ENCODE measurements at places on chromosomes 4 and X.

DNA sequence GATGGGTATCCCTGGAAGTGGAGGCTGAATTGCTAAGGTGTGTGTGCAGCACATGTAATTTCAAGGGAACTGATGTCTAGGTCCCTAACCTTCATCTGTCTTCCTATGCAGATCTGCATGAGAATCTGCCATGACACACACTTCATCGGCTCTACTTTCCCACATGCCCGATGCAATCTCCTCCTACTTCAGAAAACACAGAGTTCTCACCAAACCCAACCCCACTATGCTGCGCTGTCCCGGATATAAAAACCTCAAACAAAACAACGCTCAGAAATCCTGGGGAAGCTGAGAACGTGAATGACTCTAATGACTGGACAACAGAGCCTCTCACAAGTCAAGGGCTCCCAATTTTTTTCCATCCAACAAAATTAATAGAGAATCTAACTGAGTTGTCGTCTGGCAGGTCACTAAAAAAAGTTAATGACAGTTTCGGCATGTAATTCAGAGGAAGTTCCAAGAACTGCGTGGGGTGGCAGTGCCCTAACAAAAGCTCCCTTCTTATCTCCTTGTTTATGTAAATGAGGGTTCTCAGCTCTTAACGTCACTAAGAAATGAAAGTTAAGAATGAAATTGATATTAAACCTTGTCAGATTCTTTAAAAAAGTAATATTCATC lies 39.0 kb downstream of the STX18 start:
- H3K27me3 ChIP-seq, result no peaks in the 10 kb centered on the region
- peak overlapping the region; percentile 27 for H3K4me3 ChIP-seq
- DNase-seq, result no peak
- peaks cover 14% of the 10 kb centered on the region for H3K4me1 ChIP-seq
- H3K27ac ChIP-seq, result no peak overlapping the region

GRCh38 chr4:109407027-109407737 lies 26.4 kb upstream of the SEC24B start:
- no peak for DNase-seq
- no peaks in the 10 kb centered on the region for H3K36me3 ChIP-seq
- no peak overlapping the region for H3K4me3 ChIP-seq
- no peak overlapping the region for H3K27ac ChIP-seq

GRCh38 chr4:26150948-26151347 lies 169.9 kb upstream of the RBPJ start:
- H3K36me3 ChIP-seq, result no peaks in the 10 kb centered on the region
- no peak overlapping the region for H3K27ac ChIP-seq
- no peak for DNase-seq
- H3K27me3 ChIP-seq, result peaks cover 17% of the 10 kb centered on the region
- H3K4me1 ChIP-seq, result no peaks in the 10 kb centered on the region

DNA sequence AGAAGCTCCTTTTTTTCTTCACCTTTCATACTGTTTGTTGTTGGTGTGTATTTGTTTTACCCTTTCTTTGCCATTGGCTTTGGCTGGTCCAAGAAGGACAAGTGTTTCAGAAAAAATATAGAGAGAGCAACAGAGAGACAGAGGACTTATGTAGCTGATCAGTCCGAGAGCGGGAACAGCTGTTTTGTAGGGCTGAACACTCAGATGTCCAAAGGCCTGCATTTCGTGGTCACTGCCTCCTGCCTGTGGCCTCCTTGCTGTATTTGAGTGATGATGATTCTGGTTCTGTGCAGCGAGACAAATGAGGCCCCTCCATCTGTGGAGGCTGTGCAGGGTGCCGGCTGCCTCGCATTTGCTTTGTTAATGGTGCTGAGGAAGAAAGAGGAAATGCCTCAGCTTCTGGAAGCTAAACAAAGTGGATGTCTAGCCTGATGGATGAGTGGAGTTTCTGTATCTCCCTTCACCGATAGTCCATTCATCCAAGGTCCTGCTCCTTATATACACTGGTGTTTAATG lies 19.8 kb upstream of the STOX2 start:
- no peaks in the 10 kb centered on the region for H3K27me3 ChIP-seq
- no peak overlapping the region for H3K4me3 ChIP-seq
- DNase-seq, result no peak
- no peak overlapping the region for H3K27ac ChIP-seq
- peaks cover 5% of the 10 kb centered on the region for H3K4me1 ChIP-seq
- no peaks in the 10 kb centered on the region for H3K36me3 ChIP-seq

DNA sequence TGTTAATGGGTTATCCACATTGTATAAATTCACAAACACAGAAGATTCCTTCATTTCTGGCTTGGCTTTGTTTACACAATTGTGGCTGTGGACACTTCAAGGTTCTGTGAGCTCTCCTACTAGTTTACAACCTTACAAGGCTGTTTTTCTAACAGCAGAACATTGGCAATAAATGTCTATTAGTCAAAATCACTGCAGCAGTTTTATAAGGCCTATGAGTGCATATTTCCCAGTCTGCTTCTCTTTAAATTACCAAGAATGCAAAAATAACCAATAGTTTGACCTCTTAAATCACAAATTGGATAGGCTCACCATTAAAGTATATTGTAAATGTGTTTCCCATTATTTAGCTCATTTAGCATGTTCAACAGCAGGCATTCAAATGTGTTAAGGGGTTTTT lies 239.2 kb downstream of the DKK2 start:
- H3K4me1 ChIP-seq, result no peaks in the 10 kb centered on the region
- H3K27ac ChIP-seq, result no peak overlapping the region
- H3K4me3 ChIP-seq, result no peak overlapping the region
- no peaks in the 10 kb centered on the region for H3K27me3 ChIP-seq
- DNase-seq, result no peak
- no peaks in the 10 kb centered on the region for H3K36me3 ChIP-seq

GRCh38 chrX:72054779-72055489 lies 76.8 kb downstream of the RTL5 start:
- H3K4me1 ChIP-seq, result no peaks in the 10 kb centered on the region
- H3K27me3 ChIP-seq, result no peaks in the 10 kb centered on the region
- no peaks in the 10 kb centered on the region for H3K36me3 ChIP-seq
- no peak overlapping the region for H3K4me3 ChIP-seq
- H3K27ac ChIP-seq, result no peak overlapping the region

GRCh38 chr4:82728301-82728700 lies 70.3 kb downstream of the SCD5 start:
- H3K27ac ChIP-seq, result peak overlapping the region; percentile 12
- peaks cover 6% of the 10 kb centered on the region for H3K4me1 ChIP-seq
- H3K36me3 ChIP-seq, result peaks cover 10% of the 10 kb centered on the region
- DNase-seq, result no peak
- H3K4me3 ChIP-seq, result no peak overlapping the region

GRCh38 chr4:150229520-150229919 lies 151.3 kb downstream of the DCLK2 start:
- DNase-seq, result no peak
- H3K36me3 ChIP-seq, result peaks cover 35% of the 10 kb centered on the region
- no peak overlapping the region for H3K4me3 ChIP-seq
- peaks cover 6% of the 10 kb centered on the region for H3K4me1 ChIP-seq

DNA sequence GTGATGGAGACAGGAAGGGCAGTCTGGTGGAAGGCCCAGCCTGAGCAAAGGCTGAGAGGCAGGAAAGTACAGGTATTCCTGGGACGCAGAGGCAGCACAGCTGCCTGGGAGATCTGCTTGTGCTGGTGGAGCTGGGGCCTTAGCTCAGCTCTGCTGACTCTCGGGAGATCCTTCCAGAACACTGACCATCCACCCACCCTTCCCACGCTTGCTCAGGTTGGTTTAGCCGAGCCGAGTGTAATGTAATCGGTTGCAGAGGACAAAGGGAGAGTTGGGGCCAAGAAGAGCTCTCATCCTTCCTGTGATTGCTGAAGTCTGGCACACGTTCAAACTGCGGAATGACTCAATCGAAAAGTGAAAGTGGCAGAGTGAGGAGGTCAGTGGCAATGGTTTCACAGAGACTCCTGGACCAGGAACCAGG lies 43.1 kb upstream of the GPR78 start:
- H3K4me1 ChIP-seq, result peaks cover 21% of the 10 kb centered on the region
- no peaks in the 10 kb centered on the region for H3K27me3 ChIP-seq
- H3K27ac ChIP-seq, result peak overlapping the region; percentile 70
- no peak for DNase-seq

DNA sequence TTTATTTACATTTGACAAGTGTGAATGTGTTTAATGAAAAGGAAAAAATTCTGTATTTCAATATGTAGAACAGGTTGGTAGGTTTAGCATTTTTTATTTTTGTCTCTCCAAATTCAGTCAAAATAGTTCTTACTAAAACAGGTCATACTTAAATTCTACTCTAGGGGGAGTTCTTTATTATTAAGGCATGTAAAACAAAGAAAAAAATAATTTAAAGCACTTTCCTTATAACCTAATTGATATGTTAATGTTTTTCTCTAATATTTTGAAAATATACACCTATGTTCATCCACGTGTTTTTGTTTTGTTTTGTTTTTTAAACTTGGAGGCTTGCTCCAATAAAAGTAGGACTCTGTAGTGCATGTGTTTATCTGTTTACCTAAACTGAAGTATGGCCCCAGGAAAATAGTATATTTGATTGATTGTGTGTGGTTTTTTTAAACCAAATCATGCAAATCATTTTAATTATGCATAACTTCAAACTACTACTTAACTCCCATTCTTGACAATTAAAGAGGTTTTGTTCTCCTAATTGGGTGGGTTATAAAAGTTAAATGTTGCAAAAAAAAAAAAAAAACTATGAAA lies 562.7 kb downstream of the RPA4 start:
- no peak overlapping the region for H3K4me3 ChIP-seq
- H3K27me3 ChIP-seq, result no peaks in the 10 kb centered on the region
- DNase-seq, result no peak

DNA sequence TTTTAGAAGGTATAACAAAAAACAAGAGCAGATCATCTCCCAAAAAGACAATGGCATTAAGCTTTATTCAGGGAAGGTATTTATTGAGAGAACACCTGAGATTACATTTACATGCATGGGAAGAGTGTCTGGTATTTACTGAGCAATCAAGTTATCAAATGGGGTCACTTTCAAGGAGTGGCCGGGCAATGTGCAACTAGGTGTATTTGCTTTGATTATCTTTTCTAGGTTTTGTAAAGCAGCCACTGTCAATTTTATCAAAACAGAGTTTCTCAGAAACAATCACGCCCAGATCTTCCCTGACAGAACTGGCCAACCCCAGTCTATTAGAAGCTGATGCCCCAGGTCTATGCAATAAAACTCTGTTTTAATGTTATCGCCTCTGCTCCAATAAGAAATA lies 169.5 kb downstream of the GLRA2 start:
- H3K36me3 ChIP-seq, result no peaks in the 10 kb centered on the region
- no peaks in the 10 kb centered on the region for H3K27me3 ChIP-seq

DNA sequence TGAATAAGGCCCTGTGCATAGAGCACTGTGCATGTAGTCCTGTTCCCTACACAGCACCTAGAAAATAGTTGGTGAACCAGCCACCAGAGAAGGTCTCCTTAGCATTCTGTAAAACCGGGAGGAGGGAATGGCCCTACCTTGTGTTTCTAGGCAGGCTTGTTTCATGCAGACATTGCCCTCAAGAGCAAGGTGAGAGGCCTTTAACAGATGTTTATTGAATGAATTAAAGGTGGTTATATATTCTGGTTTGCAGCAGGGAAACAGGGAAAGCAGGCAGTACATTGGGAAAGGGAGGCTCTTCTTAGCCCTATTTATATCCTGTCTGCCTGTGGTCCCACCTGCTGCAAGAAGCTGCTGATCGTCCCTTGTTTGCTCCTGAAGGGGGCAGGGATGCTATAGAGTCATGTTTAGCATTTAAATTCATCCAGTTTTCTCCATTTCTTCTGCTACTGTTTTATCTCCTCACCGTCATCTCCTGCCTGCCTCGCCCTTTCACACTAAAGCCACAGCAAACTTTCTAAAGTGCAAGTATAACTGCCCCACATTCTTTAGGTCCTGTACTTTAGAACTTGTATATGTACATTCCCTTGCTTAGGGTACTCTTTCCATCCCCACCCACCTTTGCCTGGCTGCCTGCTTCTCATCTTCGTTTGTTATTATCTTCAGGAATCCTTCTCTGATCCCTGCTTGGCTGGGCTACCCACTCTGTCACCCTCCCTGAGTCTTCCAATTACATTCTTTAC lies 60.3 kb downstream of the EGF start:
- no peak for DNase-seq
- H3K4me1 ChIP-seq, result peaks cover 5% of the 10 kb centered on the region
- peak overlapping the region; percentile 59 for H3K27ac ChIP-seq
- H3K36me3 ChIP-seq, result no peaks in the 10 kb centered on the region
- no peaks in the 10 kb centered on the region for H3K27me3 ChIP-seq
- H3K4me3 ChIP-seq, result peak overlapping the region; percentile 34

- peaks cover 3% of the 10 kb centered on the region for H3K27me3 ChIP-seq
- H3K27ac ChIP-seq, result no peak overlapping the region
- H3K4me3 ChIP-seq, result no peak overlapping the region
- peaks cover 13% of the 10 kb centered on the region for H3K4me1 ChIP-seq
- DNase-seq, result no peak
Observed at GRCh38 chr4:109390115-109390768, 43.4 kb upstream of the SEC24B start.

GRCh38 chrX:153867139-153867538 lies 18.8 kb downstream of the L1CAM start:
- DNase-seq, result no peak
- H3K27me3 ChIP-seq, result no peaks in the 10 kb centered on the region
- no peaks in the 10 kb centered on the region for H3K4me1 ChIP-seq
- H3K27ac ChIP-seq, result no peak overlapping the region
- H3K4me3 ChIP-seq, result no peak overlapping the region

DNA sequence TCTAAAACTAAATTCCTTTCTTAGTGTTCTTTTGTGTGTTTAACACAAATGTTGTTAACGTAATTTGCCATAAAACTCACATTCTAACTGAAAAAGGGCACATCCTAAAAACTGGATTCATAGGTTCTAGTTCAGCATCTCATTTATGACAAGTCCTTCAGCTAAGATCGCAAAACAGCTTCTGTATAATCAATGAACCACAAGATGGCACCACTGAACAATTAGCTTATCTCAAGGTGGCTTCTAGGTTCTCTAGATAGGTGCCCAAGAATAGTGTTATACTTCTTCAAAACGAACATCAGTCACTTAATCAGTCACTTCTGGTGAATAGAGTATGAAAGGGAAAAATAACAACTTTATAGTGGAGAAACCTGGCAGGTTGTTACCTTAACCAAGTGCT lies 54.3 kb downstream of the NRK start:
- no peak overlapping the region for H3K4me3 ChIP-seq
- no peak overlapping the region for H3K27ac ChIP-seq
- no peak for DNase-seq
- no peaks in the 10 kb centered on the region for H3K27me3 ChIP-seq
- no peaks in the 10 kb centered on the region for H3K4me1 ChIP-seq
- H3K36me3 ChIP-seq, result no peaks in the 10 kb centered on the region

GRCh38 chr4:152643153-152644035 lies 36.4 kb downstream of the TMEM154 start:
- no peak for DNase-seq
- no peaks in the 10 kb centered on the region for H3K36me3 ChIP-seq
- peaks cover 15% of the 10 kb centered on the region for H3K4me1 ChIP-seq
- peak overlapping the region; percentile 5 for H3K27ac ChIP-seq
- no peak overlapping the region for H3K4me3 ChIP-seq

- H3K36me3 ChIP-seq, result no peaks in the 10 kb centered on the region
- no peaks in the 10 kb centered on the region for H3K4me1 ChIP-seq
- no peak overlapping the region for H3K4me3 ChIP-seq
- no peak overlapping the region for H3K27ac ChIP-seq
- no peak for DNase-seq
Observed at GRCh38 chrX:30822764-30823163, 66.3 kb downstream of the TAB3 start.

- H3K36me3 ChIP-seq, result no peaks in the 10 kb centered on the region
- DNase-seq, result no peak
- H3K4me3 ChIP-seq, result no peak overlapping the region
- no peaks in the 10 kb centered on the region for H3K27me3 ChIP-seq
- H3K27ac ChIP-seq, result no peak overlapping the region
Observed at GRCh38 chr4:181272422-181272821, 970.8 kb upstream of the TENM3 start.
